OCI-M1 (cell line): ENCODE measurements at places on chromosomes 1 and 21.

GRCh38 chr1:35726450-35727433 lies 8.1 kb upstream of the C1orf216 start:
- peak; percentile 58 for DNase-seq

DNA sequence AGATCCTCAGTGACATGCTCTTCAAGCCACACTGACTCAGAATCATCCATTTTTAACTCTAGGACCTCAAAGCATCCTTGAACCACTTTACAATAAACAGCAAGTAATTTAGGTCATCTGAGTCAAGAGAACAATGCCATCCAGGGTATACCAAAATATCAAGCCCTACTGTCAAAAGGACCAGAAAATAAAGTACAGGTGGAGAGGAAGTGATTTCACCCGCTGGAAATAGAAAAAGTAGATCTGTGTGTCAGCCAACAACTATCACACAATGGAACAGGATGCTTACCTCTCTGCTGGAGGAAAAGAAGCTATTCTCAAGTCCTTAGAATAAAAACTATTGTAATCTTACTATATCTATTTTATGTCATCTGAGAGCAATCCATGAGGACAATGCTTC lies 37.0 kb downstream of the RERE start:
- no peak for DNase-seq

DNA sequence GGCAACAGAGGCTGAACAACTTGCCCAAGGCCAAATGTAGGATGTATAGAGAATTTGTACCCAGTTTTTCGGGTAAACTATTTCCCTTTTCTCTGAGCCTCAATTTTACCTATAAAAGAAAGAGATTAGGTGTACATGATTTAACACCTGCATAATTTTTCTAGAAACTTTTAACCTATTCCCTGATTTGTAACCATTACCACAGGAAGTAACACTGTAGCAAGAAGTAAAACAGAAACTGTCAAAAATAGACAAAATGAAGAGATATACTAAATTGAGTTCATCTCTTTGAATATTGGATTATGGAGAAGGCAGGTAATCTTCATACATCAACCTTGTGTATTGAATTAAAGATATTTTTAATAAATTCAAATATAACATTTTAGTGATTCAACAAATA lies 136.2 kb downstream of the ZC3H11B start:
- DNase-seq, result no peak

- no peak for DNase-seq
Measured at GRCh38 chr21:26225046-26225445, 54.5 kb upstream of the APP start.

DNA sequence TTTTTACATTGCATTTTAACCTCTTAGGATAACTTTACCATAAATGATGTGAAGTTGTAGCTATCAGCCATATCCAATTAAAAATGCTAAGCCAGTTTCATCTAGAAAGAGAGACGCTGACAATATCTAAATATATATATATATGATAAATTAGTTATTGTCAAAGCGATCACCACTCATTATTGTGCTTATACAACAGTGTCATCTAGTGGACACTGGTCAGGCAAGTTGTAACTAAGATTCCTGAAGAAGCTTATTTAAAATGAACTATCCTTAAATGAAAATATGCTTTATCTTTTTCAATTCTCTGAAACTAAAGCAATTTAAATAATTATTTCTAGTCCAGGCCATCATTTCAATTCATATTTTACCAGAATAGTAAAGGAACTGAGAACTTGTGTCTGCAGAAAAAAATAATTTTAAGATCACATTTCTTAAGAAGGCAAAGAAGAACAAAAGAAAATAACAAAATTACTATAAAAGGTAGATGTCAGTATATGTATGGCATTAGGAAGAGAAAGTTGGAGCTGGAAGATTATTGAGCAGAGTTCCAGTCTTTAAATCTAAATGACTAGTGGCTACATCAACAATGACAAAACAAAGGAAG lies 193.3 kb upstream of the SNX7 start:
- peak; percentile 67 for DNase-seq

GRCh38 chr1:25809283-25809926 lies 9.4 kb downstream of the SELENON start:
- DNase-seq, result peak; percentile 37

DNA sequence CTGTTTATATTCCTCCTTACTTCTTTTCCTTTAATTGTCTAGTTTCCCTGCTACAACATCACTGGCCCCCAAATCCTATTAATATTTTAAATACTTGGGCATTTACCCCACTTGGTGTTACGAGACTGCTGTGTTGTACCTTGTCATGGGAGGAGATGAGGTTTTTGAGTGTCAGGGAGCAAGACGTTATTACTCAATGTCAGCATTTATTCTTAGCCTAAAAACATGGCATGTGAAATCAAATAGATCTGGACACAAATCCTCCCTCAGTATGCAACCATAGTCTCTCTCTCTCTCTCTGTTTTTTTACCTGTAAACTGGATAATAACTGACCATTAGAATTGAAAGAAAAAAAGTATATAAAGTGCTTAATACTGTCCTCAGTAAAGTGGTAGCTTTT lies 4.6 kb downstream of the LRRC8B start:
- DNase-seq, result no peak

DNA sequence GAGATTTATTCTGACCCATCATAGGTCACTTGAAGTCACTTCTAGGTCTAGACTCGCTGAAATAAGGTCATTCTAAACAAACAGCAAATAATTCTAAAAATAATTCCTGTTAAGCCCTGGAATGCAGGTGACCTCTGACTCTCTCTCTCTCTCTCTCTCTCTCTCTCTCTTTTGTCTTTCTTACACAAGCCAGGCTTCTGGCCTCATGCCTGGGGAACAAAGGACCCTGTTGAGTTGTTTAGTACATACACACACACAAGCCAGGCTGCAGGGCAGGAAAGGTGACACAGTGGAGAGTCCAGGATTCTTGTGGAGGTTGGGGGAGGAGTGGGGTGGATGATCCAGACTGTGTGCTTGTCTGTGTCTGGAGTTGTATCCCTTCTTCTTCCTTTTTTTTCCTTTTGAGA lies 4.0 kb upstream of the MEX3A start:
- DNase-seq, result no peak
